Stimulated activated CD4-positive, alpha-beta T cell treated with anti-CD3 and anti-CD28 coated beads, Interleukin-12 subunit alpha, Interleukin-12 subunit beta, amount 100 ng/mL, for 4 hours (primary cell): ENCODE measurements at places on chromosomes 12 and 14.

DNA sequence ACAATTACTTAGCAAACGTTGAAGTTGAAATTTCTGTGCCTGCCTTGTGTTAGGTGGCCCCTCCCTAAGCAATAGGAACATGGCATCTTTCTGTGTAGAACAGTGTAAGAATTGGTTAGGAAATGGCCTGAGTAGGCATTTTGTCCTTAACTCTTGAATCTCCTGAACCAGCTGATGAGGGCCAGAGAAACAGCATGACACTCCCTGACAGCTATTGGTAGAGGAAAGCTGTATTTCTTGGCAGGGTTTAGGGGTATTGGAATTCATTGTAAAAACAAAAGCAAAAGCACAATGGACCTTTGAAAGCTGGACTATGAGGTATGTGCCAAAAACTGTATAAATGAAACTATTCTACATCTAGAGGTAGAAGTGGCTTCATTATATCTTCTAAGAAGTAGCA, 40.6 kb upstream of the LRTM2 start:
- DNase-seq: no peak

DNA sequence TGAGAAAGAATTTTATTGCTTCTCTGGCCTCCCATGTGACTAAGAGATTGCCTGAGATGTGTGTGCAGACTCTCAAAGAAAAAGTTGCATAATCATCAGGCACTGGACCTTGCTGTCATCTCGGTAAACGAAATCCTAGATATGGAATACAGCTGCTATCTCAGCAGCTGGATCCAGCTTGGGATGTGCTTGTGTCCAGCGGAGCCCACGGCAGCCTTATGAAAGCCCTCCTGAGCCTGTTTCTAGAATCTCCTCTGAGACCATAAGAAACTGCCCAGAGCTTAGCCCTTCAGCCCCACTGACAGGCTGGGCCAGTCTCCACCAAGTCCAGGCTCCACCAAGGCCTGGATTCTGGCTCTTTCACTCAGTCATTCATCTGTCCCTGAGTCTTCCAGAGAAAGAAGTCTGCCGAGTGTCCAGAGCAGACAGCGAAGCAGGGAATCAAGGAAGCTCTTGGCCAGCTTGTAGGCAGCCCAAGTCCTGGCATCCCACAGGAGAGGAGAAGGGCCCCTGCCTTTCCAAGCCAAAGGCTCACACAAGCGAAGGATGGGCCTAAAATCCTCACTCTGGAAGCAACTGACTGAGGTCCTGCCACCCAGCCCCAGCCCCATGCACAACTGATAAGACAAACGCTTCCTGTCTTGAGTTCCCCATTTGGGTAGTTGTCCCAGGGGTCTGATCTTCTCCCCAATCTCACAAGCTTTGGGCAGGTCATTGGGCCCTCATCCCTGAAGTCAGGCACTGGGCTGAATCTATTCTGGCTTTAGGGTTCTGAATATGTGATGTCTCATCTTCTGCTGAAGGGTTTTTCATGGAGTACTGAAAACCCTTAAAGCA, 97.8 kb downstream of the SEC23A start:
- no peak for DNase-seq

DNA sequence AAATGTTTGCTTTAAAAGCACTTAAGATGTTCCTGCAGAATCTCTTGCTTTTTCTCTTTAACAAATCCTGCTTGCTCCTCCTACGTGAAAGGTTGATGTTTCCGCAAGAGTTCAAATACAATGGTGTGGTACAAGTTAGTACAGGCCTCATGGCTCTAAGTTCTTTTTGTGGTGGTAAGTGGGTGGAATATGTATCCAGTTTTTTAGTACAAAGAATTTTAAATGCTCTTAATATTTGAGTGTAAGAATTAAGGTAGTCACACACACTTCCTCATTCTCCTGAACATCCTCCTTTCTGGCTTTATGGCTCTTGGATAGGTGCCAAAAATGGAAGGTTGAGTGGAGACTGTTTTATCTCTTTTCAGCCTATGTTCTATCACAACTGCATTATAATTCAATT, 1.8 kb downstream of the OTOGL start:
- no peak for DNase-seq

DNA sequence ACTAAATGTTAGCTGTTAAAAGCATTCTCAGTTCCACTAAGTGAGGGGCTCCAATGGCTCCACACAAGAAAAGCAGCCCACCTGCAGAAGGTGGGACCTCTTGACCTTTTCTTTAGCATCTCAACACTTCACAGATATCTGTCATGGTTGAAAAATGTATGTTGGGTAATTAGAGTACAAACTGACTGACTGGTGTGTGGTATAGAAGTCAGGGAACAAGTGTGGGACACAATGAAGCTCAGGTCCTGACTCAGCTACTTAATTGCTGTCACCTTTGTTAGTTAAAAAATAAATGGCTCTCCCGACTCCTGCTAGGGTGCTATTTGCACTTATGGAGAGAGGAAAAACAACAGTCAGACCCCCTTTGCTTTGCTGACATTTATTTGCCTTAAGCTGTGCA, 299.0 kb downstream of the TTC6 start:
- no peak for DNase-seq

- DNase-seq: no peak
Measured at GRCh38 chr12:119949145-119949544, 39.9 kb upstream of the BICDL1 start.

DNA sequence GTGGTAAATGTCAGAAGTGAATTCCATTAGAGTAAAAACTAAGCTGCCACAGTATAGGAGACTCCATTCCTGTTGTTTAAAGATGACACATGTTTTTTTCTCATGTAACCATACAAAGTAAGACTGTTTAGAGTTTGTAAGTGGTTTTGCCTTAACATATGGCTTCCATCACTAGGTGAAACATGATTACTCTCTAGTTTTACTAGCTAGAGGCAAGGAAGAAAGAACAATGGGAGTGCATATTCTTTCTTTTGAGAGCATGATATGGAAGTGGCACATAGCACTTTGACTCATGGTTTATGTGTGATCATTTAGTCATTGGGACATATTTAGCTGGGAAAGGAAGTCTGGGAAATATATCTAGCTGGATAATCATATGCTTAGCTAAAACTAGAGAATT, 7.7 kb downstream of the ATF7IP start:
- no peak for DNase-seq

DNA sequence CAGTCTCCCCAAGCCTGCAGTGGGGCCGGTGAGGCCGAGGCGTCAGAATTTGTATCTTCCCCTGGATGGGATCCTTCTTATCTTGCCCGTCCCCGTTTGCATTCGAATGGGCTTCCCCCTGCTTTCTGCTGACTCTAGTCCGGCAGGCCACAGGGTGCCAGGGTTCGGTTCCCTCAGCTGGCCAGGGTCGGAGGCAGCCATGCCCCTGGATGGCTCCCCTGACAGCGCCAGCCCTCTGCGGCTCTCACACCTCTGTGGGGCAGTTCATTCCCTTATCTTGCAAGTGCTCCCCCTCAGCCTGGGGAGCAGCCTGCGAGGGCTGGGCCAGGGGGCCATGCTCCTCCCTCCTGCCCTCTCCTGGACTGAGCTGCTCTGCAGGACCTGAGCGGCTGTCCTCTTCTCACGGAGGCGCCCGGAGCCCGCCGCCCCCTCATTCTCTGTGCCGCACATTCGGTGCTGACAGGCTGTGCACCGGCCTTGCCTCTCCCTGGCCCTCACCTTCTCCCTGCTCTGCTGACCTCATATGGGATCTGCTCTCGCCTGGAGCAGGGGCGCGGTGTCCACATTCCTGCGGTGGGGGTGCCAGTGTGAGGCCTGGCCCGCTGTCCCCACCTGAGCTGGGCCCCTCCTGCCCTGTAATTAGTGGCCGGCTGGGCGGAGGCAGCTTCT, 32.8 kb downstream of the KIF26A start:
- DNase-seq: no peak

- no peak for DNase-seq
Measured at GRCh38 chr14:99472937-99473336, 7.7 kb downstream of the SETD3 start.

- DNase-seq: no peak
Measured at GRCh38 chr12:6097411-6097810, 27.1 kb downstream of the VWF start.

- DNase-seq: no peak
Measured at GRCh38 chr12:123914726-123915333, 57.8 kb downstream of the CCDC92 start.

- DNase-seq: no peak
Measured at GRCh38 chr12:125341422-125341821, 276.2 kb downstream of the AACS start.

- DNase-seq: no peak
Measured at GRCh38 chr12:95674631-95675030, 115.9 kb downstream of the NTN4 start.

GRCh38 chr14:70181276-70181675, 7.5 kb downstream of the SLC8A3 start:
- DNase-seq: no peak

DNA sequence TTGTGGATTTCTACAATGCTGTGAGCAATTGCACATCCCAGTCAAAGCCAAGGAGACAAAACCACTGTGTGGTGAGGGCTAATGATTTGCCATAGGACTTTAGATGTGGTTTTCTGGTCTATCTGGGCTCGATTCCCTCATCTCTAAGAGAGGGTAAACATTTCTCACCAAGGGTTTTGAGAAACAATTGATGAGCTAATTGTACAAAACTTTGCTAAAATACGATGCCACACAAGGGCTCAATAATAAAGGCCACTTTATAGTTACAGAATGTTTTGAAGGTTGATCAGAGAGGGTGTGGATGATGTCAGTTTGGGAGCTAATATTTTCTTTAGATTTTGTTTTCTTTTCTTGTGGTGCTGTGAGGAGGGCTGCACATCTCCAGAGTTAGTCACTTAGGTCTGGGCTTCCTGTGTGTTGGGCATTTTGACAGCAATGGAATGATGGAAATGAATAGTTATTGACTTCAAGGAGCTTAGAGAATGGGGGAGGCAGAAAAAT, 60.8 kb upstream of the SLC38A4 start:
- DNase-seq: no peak

DNA sequence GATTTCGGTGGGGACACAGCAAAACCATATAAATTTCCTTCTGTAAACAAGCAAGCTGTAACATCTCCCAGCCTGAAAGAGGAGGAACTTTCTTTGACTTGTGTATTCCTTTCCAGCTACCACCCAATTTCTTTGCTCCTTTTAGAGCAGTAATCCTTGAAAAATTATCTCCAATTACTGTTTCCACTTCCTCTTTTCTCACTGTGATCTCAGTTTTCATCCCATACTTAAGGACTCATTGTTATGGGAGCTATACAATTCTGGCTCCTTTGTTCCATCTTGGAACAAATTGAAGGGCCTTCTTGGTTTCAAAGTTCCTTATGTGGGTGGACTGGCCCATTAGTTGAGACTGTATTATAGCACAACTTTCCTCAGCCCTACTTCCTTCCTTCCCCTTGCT, 152.6 kb downstream of the AKAP6 start:
- no peak for DNase-seq

- no peak for DNase-seq
Measured at GRCh38 chr14:75861161-75861621, 120.6 kb downstream of the TGFB3 start.

DNA sequence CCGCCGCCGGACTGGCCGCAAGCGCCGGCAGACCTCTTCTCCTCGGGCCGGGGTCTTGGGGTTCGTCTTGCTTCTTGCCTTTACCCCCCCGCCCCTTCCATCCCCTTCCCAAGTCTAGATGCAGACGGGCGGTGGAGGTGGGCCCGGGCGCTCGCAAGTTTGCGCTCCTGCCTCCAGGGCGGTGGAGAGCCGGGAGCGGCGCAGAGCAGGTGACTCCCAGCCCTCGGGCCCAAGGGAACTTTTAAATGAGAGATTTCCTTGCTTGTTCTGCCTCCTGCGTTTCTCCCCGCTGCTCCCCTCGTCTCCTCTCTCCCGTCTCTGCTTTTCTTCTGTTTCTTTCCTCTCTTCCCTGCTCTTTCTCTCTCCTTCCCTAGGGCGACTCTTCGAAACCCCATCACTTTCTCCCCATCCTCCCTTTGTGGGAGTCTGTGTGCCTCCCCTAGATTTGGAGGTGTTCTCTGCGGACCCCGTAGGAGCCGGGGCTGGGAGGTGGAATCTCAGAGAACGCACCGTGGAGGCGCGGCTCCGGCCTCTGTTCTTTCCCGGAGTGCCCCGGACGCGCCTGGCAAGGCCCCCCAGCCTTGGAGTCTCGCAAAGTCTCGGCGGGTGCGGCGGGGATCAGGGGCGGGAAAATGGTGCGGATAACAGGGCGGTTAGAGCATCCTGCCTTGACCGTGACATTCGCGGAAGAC, 114.7 kb upstream of the MYL2 start:
- no peak for DNase-seq

GRCh38 chr12:65505386-65506121, 227.1 kb downstream of the MSRB3 start:
- DNase-seq: no peak

GRCh38 chr12:107393043-107393717, 292.4 kb upstream of the PWP1 start:
- DNase-seq: no peak

DNA sequence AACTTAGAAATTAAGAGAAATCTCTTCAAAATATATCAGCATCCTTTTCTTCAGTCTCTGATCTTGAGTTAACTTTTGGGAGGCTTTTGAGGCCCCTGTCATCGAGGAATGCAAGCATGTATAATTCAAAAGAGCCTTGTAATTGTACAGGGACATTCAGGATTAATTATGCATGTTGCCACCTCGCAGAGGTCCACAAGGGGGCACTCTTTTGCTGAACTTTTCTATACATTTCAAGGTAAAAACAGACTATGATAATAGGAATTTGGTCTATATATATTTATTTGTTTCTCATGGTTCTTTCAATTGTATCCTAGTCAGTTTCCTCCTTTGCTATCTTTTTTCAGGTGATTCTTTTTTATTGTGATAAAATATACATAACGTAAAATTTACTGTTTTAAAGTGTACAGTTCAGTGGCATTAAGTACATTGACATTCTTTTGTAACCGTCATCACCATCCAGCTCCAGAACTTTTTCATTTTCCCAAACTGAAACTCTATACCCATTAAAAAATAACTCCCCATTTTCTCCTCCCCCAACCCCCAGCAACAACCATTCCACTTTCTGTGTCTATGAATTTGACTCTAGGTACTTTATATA, 47.0 kb upstream of the SLC2A13 start:
- peak; percentile 38 for DNase-seq

DNA sequence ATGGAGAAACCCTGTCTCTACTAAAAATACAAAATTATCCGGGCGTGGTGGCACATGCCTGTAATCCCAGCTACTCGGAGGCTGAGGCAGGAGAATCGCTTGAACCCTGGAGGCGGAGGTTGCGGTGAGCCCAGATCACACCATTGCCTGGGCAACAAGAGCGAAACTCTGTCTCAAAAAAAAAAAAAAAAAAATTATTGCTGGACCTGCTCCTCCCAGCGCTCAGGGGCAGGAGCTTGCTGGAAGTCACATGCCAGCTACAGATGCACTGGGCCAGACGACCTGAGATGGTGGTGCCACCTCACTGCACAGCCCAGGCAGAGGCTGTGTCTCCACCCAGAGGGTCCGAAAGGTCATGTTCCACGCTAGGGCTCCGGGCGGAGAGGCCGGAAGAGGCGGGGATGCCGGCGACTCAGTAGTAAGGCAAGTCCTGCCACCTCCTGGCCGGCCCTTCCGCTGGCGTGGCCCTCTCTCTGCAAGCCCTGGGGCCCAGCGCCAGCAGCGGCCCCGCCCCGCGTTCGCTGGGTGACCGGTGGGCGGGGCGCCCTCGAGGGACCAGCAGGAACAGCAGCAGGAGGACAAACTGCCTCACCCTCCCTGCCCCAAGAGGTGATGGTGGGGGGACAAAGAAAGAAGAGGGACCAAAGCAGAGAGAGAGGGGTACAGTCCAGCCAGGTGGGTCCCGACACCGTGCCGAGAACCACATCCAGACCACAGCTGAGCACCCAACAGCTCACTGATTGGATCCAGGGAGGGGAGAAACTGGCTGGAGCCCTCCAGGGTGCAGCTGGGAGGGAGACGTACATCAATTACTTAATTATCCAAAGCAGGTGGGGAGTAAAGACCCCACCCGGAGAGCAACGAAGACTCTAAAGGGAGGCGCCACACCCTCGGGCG, 3.6 kb upstream of the RHOF start:
- DNase-seq: no peak

- no peak for DNase-seq
Measured at GRCh38 chr14:30309405-30309804, 249.6 kb upstream of the G2E3 start.
